ENCODE measurements at places on chromosomes 6 and 20.
A peak's percentile ranks its signal among the peaks of the same experiment; 100 is the strongest.

DNA sequence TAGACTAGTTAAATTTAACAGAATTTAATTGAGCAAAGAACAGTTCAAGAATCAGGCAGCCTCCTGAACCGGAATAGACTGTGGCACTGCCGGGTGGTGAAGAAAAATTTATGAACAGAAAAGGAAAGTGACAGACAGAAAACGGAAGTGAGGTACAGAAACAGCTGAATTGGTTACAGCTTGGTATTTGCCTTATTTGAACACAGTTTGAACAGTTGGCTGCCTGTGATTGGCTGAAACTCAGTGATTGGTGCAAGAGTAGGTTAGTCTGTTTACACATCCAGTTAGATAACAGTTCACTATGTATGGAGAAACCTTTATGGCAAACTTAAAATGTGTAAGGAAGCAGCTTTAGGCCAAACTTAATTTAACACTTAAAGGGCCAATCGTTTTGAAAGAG is 116.0 kb upstream of the CITED2 start:
- H3K4me3 ChIP-seq, result no peak overlapping the region
- no peaks in the 10 kb centered on the region for H3K36me3 ChIP-seq
- DNase-seq, result no peak
- H3K27ac ChIP-seq, result no peak overlapping the region
- peaks cover 8% of the 10 kb centered on the region for H3K4me1 ChIP-seq
- H3K27me3 ChIP-seq, result no peaks in the 10 kb centered on the region

DNA sequence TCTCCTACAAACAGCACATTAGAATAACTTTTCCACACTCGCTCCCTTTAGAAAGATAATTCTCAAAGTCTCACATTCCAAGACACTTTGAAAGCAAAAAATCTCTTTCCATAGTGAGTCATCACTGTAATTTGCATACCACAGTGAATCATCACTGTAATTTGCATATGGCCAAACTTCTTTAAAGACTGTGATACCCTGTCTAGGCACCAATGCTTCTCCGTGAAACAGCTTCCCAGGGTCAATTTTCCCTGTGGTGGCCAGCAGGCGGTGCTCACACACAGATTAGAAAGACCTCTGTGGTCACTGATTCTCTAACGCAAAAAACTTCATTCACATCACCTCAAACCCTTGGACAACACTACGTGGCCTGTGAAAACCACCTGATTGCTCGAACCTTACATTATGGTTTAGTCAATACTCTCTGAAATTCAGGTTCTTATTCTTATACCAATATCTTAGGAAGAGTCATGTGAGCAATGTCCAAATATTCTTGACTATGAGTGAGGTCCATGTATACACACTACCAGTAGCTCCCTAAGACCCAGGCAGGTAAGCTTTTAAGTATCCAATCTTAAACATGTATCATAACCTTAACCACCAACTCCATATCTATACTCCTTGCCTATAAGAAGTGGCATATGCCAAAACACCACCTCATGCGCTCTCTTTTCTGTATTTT is 78.5 kb upstream of the PHACTR1 start:
- H3K27ac ChIP-seq, result no peak overlapping the region
- H3K27me3 ChIP-seq, result no peaks in the 10 kb centered on the region
- H3K4me1 ChIP-seq, result no peaks in the 10 kb centered on the region
- no peak overlapping the region for H3K4me3 ChIP-seq

GRCh38 chr6:144678844-144679243 is 393.7 kb downstream of the UTRN start:
- H3K4me3 ChIP-seq, result no peak overlapping the region
- H3K27me3 ChIP-seq, result no peaks in the 10 kb centered on the region
- no peak for DNase-seq
- no peaks in the 10 kb centered on the region for H3K36me3 ChIP-seq

- H3K4me3 ChIP-seq, result no peak overlapping the region
- H3K36me3 ChIP-seq, result no peaks in the 10 kb centered on the region
- no peak for DNase-seq
- no peaks in the 10 kb centered on the region for H3K27me3 ChIP-seq
Measured at GRCh38 chr6:111862314-111862713, 10.9 kb downstream of the FYN start.

- DNase-seq, result peak; percentile 9
- peaks cover 4% of the 10 kb centered on the region for H3K4me1 ChIP-seq
- no peak overlapping the region for H3K4me3 ChIP-seq
- peaks cover 36% of the 10 kb centered on the region for H3K36me3 ChIP-seq
- H3K27ac ChIP-seq, result no peak overlapping the region
Measured at GRCh38 chr6:34587325-34587724, 31.2 kb upstream of the SPDEF start.

GRCh38 chr6:167968091-167968490 is 29.4 kb upstream of the KIF25 start:
- H3K4me1 ChIP-seq, result no peaks in the 10 kb centered on the region
- H3K36me3 ChIP-seq, result peaks cover 24% of the 10 kb centered on the region
- no peak for DNase-seq

DNA sequence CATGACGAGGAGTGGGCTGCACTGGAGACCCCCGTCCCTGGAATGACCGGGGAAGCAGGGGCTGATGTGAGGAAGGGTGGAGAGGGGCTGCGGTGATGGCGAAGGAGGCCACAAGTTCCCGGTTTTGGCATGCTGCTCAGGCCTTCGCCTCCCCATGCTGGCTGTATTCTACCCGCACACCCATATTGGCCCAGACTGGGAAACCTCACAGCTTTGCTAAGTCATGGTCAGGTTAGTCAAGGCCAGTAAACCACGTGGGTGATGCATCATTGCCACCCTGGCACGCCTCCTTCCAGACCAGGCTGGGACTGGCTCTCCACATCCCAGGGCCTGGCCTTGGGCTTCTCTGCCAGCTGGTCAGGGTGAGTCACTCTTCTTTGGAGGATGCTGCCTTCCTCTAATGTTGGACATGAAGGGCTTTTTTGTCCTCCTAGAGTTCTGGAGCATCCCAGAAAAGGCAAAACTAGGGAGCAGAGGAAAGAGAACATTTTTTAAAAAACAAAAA is 53.8 kb downstream of the PCNA start:
- no peaks in the 10 kb centered on the region for H3K27me3 ChIP-seq
- no peak overlapping the region for H3K4me3 ChIP-seq
- no peaks in the 10 kb centered on the region for H3K4me1 ChIP-seq
- H3K27ac ChIP-seq, result peak overlapping the region; percentile 35
- DNase-seq, result peak; percentile 68

- H3K36me3 ChIP-seq, result no peaks in the 10 kb centered on the region
- peak; percentile 58 for DNase-seq
- H3K4me1 ChIP-seq, result no peaks in the 10 kb centered on the region
- no peak overlapping the region for H3K27ac ChIP-seq
- H3K4me3 ChIP-seq, result no peak overlapping the region
Measured at GRCh38 chr20:24950128-24950835, 1.2 kb downstream of the CST7 start.

- H3K4me3 ChIP-seq, result no peak overlapping the region
- no peaks in the 10 kb centered on the region for H3K4me1 ChIP-seq
- no peaks in the 10 kb centered on the region for H3K27me3 ChIP-seq
- H3K36me3 ChIP-seq, result no peaks in the 10 kb centered on the region
- DNase-seq, result peak; percentile 67
Measured at GRCh38 chr20:40160097-40160550, 528.9 kb downstream of the MAFB start.

DNA sequence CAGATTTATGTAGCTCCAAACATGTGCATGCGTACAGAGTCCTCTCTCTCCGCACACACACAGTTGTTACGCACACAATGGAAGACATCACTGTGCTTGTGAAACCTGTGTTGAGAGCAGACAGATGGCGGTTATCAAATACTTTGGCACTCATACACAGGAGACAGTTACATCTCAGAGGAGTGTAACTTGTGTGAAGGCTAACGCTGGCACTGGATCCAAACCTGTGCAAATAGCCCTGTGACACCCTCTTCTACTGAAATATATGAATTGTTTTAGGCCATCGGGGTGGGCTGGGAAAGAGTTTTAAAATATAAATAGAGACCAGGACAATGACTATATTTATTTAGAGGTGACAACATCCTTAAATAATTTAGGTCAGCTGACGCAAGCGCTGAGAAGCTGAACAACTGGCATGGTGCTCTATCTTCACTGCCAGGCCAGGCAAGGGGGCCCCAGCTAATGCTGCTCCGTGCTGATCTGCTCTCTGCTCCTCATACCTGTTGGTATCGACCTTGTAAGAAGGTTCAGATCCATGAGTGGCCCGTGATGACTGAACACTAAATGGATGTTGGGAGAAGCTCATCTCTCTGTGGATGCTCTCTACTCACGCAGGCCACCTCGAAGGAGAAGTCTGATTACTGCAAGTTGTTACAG is 69.4 kb downstream of the FOXC1 start:
- H3K27ac ChIP-seq, result peak overlapping the region; percentile 28
- DNase-seq, result no peak
- H3K36me3 ChIP-seq, result no peaks in the 10 kb centered on the region
- no peaks in the 10 kb centered on the region for H3K27me3 ChIP-seq
- H3K4me3 ChIP-seq, result no peak overlapping the region

DNA sequence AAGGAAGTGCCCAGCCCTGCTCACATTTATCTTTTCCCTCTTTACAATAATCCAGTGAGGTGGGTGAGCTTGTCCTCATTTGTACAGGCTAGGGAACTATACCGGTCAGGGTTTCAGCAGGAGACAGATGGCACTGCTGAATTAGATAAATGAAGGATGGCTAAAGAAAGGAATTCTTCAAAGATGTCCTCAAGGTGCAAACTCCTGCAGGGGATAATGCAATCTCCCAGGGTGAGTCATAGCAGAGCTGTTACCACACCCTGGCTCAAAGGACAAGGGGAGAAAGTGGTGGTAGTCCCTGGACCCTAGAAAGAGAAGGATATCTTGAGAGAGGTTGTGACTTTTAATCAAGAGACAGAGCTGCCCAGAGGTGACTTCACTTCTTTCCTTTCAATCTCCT is 66.7 kb downstream of the RFPL4B start:
- H3K4me3 ChIP-seq, result no peak overlapping the region
- H3K4me1 ChIP-seq, result no peaks in the 10 kb centered on the region
- no peaks in the 10 kb centered on the region for H3K36me3 ChIP-seq
- no peaks in the 10 kb centered on the region for H3K27me3 ChIP-seq

DNA sequence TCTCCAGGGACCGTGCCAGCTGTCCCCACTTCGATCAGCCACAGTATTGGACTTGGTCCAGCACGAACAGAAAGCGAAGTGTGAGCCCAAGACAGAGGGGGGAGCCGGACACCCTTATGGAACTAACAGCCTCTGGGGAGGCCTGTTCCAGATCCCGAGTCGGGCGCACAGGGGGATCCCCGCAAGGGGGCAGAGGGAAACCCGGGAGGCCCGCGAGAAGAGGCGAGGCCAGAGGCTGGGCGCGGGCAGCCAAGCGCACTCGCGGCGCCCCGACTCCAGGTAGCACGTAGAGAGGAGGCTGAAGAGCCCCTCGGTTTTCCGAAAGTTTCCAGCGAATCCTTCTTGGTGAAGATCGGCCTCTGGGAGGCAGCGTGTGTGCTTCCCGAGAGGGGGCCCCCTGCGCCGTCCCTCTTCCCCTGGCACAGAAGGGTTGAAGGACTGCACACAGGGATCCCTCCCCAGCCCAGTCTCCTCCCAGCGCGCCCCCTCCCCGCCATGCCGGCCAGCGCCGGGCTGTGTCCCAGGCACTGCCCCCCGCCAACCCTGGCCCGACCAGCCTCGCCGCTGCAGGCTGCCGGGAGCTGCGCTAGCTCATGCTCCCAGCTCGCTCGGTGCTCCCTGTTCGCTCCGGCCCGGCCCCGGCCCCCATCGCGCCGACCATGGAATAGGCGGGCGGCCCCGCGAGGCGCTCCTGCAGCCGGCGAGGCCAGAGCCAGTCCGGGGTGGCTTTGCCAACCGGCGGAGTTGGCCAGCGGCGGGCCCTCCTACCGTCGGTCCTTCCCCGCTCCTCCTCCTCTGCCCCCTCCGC is 577 bp upstream of the SLC24A3 start:
- peak; percentile 78 for DNase-seq
- no peaks in the 10 kb centered on the region for H3K36me3 ChIP-seq
- H3K27ac ChIP-seq, result peak overlapping the region; percentile 84
- H3K27me3 ChIP-seq, result no peaks in the 10 kb centered on the region

- H3K36me3 ChIP-seq, result no peaks in the 10 kb centered on the region
- no peaks in the 10 kb centered on the region for H3K4me1 ChIP-seq
- DNase-seq, result peak; percentile 84
Measured at GRCh38 chr6:44064089-44064947, 62.9 kb downstream of the MRPL14 start.

GRCh38 chr6:110876806-110877564 is 2.4 kb downstream of the AMD1 start:
- no peak for DNase-seq
- peak overlapping the region; percentile 72 for H3K4me3 ChIP-seq
- H3K27me3 ChIP-seq, result no peaks in the 10 kb centered on the region
- no peaks in the 10 kb centered on the region for H3K36me3 ChIP-seq
- peaks cover 59% of the 10 kb centered on the region for H3K4me1 ChIP-seq

DNA sequence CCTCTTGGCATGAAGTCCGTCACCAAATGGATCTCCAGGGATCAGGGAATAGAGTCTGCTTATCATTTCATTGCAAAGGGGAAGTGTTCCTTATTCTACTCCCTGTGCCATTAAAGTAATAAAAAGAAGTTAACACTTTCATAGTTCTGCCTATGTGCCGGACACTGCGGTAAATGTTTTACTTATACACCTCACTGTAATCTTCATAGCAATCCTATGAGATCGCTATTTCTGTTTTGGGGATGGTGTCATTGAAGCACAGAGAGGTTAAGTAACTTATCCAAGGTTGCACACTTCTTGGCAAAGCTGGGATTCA is 177.7 kb downstream of the TSHZ2 start:
- no peaks in the 10 kb centered on the region for H3K27me3 ChIP-seq
- no peaks in the 10 kb centered on the region for H3K36me3 ChIP-seq
- DNase-seq, result no peak
- peaks cover 20% of the 10 kb centered on the region for H3K4me1 ChIP-seq
- peak overlapping the region; percentile 39 for H3K27ac ChIP-seq
- H3K4me3 ChIP-seq, result no peak overlapping the region

- no peaks in the 10 kb centered on the region for H3K27me3 ChIP-seq
- no peaks in the 10 kb centered on the region for H3K36me3 ChIP-seq
- H3K4me1 ChIP-seq, result peaks cover 6% of the 10 kb centered on the region
- H3K27ac ChIP-seq, result no peak overlapping the region
- H3K4me3 ChIP-seq, result no peak overlapping the region
Measured at GRCh38 chr6:138814179-138814834, 18.4 kb downstream of the ECT2L start.

- H3K27me3 ChIP-seq, result no peaks in the 10 kb centered on the region
- no peak overlapping the region for H3K4me3 ChIP-seq
- H3K4me1 ChIP-seq, result no peaks in the 10 kb centered on the region
- no peaks in the 10 kb centered on the region for H3K36me3 ChIP-seq
Measured at GRCh38 chr20:62426699-62427131, 624 bp downstream of the RBBP8NL start.

GRCh38 chr6:74128536-74128935 is 432.5 kb downstream of the CD109 start:
- no peak for DNase-seq
- no peaks in the 10 kb centered on the region for H3K27me3 ChIP-seq
- H3K27ac ChIP-seq, result no peak overlapping the region
- H3K36me3 ChIP-seq, result no peaks in the 10 kb centered on the region
- no peak overlapping the region for H3K4me3 ChIP-seq

GRCh38 chr6:79246891-79247290 is 12.4 kb upstream of the HMGN3 start:
- no peak overlapping the region for H3K27ac ChIP-seq
- H3K36me3 ChIP-seq, result no peaks in the 10 kb centered on the region
- no peaks in the 10 kb centered on the region for H3K27me3 ChIP-seq
- H3K4me3 ChIP-seq, result no peak overlapping the region
